ENCODE measurements at places on chromosomes 6 and 20.

- DNase-seq = peak; percentile 50
These were observed 16.1 kb downstream of the DYNLRB1 start for GRCh38 chr20:34532320-34532719.

DNA sequence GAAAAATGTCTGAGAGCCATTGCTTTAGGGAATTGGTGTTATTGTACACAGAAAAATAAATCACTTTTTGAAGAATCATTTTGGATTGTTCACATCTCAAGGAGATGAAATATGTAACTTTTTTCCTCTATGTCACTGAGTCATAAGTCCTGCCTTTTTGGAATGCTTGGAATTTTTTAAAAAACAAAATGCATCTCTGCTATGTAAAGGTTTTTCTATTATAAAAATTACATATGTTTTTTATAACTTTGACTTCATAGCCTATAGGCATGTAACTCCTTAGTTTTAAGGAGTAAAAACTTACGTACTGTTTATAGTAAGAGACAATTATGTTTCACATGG, 8.7 kb downstream of the RNF144B start:
- DNase-seq = no peak

DNA sequence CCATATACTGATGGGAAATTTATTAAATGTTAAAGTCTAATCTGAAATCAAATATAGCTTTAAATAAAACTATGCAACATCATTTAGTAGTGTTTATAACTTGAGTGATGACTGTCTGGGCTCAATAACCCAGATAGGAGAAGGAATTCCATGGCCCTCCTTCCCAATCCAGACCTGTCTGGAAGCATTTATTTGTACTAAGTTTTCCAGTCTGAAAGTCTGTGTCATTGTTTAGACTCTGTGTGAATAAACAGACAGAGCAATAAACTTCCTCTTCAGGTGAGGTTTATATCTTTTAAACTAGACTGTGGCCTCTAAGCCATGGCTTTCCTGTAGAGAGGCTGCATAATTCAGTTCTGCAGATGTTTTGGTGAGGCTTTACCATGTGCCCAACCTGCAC, 176.4 kb downstream of the SOX4 start:
- no peak for DNase-seq

DNA sequence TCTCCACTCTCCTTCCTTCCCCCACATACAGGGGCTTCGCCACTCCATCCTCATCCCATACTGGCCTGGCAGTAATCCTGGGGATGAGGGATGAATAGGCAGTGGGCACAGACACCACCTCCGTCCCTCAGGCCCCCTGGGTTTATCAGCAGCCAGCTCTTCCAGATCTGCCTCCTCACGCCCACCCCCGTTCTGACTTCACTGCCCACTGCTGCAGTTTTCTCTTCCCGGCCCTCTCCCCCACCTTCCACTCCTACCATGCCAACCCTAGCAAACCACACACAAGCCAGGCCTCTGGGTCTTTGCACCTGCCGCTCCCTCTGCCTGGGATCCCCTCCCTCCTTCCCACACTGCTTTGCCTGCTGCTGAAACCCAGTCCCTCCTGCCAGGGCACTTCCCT, 22.3 kb downstream of the PNPLA1 start:
- DNase-seq = no peak

All from ascending aorta (tissue), 2 donors.